GM23248 (cell line): ENCODE measurements at places on chromosomes 4 and X. TPM values are rescaled to one million over a fixed set of nuclear protein-coding genes. Genes with fewer than 3 reads are reported as not detected.
A peak's percentile ranks its signal among the peaks of the same experiment; 100 is the strongest.

DNA sequence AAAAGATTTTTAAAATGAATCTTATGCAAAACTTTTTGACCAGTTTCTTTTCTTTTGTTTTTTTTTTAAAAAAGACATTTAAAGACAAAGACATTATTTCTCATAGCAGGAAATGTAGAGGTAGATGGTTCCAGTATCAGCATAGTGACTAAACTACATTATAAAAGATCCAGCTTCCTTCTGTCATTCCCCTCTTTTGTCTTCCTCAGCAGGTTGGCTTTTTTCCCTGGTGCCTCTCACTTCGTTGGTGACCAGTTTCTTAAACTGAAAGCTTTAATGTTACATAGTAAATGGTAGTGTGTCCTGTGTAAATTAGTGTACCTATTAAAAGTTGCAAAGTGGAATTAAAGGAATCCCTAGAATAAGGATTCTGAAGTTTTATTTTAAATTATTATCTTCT lies 36.1 kb downstream of the DCK start:
- DNase-seq = peak; percentile 33

DNA sequence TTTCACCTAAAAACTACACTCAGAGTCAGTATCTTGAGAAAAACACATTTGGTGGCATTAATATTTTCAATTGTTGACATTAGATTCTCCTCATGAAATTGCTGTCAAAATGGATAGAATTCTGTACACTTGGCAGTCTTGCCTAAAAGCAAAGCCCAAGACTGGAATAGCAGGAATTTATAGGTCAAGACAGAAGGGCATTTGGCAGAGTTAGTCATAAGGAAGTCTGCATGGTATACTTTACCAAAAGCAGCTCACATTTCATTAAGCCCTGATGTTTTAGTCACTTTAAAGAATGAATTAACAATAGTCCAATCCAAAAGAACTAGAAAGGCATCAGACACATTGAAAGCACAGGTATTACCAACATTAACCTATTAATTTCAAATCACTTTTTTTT lies 7.1 kb downstream of the CCDC160 start:
- DNase-seq = no peak

- DNase-seq = no peak
Measured at GRCh38 chr4:111837761-111838160, 307.5 kb upstream of the FAM241A start.

DNA sequence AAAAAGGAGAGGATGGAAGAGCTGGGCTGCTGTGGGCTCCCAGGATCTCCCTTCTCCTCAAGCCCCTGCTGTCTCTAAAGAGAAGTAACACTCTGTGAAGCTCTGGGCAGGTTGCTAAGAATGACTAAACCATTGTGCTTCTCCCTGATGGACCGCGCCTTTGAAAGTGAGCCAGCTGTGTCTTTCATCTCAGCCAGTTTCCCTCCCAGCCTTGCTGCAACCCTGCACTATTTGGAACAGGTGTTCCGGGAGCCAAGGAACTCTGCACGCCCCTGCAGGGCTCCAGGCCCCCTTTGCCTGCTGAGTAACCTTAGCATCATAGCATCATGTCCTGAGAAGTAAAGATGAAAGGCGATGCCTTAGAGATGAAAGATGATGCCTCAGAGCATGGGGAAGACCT lies 39.7 kb downstream of the SMIM20 start:
- DNase-seq = peak; percentile 70

DNA sequence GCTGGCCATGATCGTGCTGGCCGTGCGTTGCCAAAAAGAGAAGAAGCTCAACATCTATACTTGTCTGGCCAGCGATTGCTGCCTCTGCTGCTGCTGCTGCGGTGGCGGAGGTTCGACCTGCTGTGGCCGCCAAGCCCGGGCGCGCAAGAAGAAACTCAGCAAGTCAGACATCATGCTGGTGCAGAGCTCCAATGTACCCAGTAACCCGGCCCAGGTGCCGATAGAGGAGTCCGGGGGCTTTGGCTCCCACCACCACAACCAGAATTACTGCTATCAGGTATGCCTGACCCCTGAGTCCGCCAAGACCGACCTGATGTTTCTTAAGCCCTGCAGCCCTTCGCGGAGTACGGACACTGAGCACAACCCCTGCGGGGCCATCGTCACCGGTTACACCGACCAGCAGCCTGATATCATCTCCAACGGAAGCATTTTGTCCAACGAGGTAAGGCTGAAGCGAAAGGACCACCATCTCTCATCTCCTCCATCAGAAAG lies 3.3 kb downstream of the PCDH10 start:
- DNase-seq = peak; percentile 24

Gene SASH3
- 0.06 and 0.27 TPM in 2 replicates for polyA plus RNA-seq

Gene SLC49A3
- 5.2 and 5.3 TPM in 2 replicates for polyA plus RNA-seq

Gene EVC2
- polyA plus RNA-seq = 4.3 and 4.6 TPM in 2 replicates

Gene ESX1
- not detected in 2 replicates for polyA plus RNA-seq

Gene EXOSC9
- polyA plus RNA-seq = 37.9 and 41.9 TPM in 2 replicates

Gene DGAT2L6
- not detected in 2 replicates for polyA plus RNA-seq

Gene ARAP2
- not detected in 2 replicates for polyA plus RNA-seq
